ENCODE measurements at places on chromosomes 5 and 9.

DNA sequence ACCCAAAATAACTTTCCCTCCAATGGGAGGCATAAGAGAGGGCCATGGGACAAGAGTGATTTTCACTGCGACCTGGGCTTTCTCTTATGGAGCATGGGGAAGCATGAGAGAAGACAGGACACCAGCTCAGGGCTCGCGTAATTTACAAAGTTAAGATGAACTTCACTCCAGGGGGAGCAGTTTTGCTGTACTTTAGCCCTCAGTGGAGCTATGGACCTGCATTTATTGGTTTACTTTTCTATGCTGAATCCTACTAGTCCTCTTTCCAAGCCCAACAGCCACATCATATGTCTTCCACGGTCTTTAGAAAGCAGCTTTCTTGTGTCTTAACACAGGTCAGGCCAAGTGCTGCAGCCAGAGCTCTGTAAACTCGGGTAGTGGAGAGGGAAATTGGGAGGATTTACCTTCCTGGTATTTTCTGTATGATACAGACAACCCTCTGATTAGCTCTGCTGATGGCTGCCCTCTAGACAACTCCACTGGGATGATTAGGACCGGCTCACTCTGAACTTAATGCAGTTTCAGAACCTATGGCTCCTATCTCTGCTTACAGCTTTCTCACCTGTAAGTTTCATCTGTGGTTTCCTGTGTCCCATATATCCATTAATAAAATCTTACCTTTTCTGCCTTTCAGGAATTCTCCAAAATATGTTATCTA, 581.0 kb upstream of the RORB start:
- DNase-seq, result no peak

- no peak for DNase-seq
These were observed 100.1 kb downstream of the CACNA1B start for GRCh38 chr9:137977571-137978261.

GRCh38 chr9:33813712-33814641, 3.0 kb upstream of the UBE2R2 start:
- DNase-seq, result peak; percentile 70

- no peak for DNase-seq
These were observed 2.6 kb upstream of the GABRB2 start for GRCh38 chr5:161549106-161549505.

GRCh38 chr9:106637486-106637885, 225.5 kb upstream of the ZNF462 start:
- DNase-seq, result no peak

Data from suppressor macrophage treated with lipopolysaccharide for 4 hours (primary cell).